ENCODE measurements at places on chromosomes 6 and 20.

GRCh38 chr6:132816660-132817059 is 2.3 kb downstream of the RPS12 start:
- no peak for DNase-seq

DNA sequence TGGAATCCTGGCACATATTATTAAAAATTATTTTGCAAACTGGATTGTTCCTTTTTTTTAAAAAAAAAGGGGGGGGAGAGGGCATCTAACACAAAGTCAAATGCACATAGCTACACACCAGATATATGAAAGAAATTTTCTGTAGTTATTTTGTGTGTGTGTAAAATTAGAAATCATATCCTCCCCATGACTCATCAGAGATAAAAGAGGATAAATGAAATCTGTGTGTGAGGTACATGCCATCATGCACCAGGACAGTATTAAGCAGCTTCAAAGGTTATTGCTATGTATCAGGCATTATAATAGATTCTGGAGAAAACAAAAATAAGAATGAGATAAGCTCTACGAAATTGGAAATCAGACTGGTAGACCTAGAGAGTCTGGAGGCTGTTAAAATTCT is 5.2 kb downstream of the BTBD9 start:
- DNase-seq = no peak

- no peak for DNase-seq
Measured at GRCh38 chr6:31308050-31308844, 36.4 kb upstream of the HLA-C start.

- no peak for DNase-seq
Measured at GRCh38 chr6:52984247-52984646, 10.8 kb downstream of the GSTA4 start.

GRCh38 chr6:115894426-115894992 is 166.2 kb downstream of the FRK start:
- DNase-seq = no peak

- DNase-seq = peak; percentile 56
Measured at GRCh38 chr6:44269921-44270525, at the start of gene TMEM151B. TSS of gene TMEM151B (plus strand) at chr6:44270450. CDS start at chr6:44270743, 293 bp downstream.

- DNase-seq = no peak
Measured at GRCh38 chr6:11362564-11362963, 130.1 kb upstream of the NEDD9 start.

DNA sequence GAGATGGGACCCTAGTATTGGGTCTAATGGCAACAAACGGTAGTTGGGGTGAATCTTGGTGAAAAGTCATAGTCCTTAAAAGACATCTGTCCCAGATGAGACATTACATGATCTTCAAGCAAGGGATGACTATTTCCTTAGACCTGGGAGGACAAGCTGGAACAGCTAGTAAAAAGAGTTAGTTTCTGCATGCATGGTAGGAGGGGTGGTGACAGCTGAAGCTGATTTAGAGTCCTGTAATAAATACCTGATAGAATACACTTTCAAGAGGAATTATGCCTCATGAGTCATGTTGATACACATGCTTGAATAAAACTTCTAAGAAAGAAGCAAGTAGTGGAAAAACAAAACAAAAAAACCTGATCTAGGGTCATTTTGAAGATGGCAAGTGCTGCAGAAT is 247.4 kb downstream of the CD109 start:
- DNase-seq = no peak

GRCh38 chr6:138386897-138387296 is 9.2 kb downstream of the SMIM28 start:
- DNase-seq = no peak

- no peak for DNase-seq
Measured at GRCh38 chr20:21360705-21361104, 36.6 kb downstream of the NKX2-4 start.
